ENCODE measurements at places on chromosomes 2 and 18. TPM values are rescaled to one million over a fixed set of nuclear protein-coding genes. Genes with fewer than 3 reads are reported as not detected.

Gene THSD7B
- total RNA-seq: 2.2 TPM

Gene RNF103
- total RNA-seq: 37.8 TPM

- no peak for DNase-seq
These were observed 138.9 kb downstream of the PXDN start for GRCh38 chr2:1605102-1606045.

DNA sequence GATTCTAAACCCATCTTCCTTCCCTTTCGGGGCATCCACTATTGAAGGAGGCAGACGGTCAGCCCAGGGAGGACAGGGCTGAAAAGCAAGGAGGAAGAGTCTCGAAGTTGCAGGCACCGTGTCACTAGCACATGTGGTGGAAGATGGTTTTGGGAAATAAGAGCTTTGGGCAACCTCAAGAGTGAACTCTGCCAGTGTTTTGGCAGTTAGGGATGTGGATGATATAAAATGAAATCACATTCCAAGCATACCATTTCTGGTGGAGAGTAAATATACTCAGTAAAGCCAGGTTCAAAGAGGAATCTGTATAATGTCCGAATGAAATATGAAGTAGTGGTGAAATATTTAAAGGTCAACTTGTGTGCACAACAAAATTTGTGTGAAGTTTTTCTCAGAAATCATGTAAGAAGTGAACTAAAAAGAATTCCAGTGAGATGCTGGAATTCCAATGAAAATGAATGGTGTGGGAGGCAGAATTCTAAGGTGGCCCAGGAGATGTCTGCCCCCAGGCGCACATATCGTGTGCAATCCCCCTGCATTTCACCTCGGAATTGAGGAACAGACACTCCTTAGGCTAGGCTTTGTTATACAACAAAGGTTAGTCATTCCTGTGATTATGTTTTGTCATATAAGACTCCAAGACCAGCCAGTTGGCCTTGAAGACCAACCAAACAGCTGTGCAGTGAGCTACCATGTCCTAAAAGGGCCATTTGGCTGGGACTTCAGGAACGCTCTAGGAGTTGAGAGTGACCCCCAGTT is 147.1 kb downstream of the SH3BP4 start:
- peak; percentile 38 for DNase-seq

- no peak for DNase-seq
These were observed 67.1 kb upstream of the DSEL start for GRCh38 chr18:67583621-67584020.

GRCh38 chr18:59501920-59502273 is 142.8 kb upstream of the LMAN1 start:
- peak; percentile 26 for DNase-seq

GRCh38 chr2:219253753-219254589 is at the start of gene TUBA4A:
Gene TUBA4A, minus strand, starts transcription at chr2:219253918. Its CDS starts 60 bp downstream, at chr2:219253858.
- DNase-seq: peak; percentile 58

DNA sequence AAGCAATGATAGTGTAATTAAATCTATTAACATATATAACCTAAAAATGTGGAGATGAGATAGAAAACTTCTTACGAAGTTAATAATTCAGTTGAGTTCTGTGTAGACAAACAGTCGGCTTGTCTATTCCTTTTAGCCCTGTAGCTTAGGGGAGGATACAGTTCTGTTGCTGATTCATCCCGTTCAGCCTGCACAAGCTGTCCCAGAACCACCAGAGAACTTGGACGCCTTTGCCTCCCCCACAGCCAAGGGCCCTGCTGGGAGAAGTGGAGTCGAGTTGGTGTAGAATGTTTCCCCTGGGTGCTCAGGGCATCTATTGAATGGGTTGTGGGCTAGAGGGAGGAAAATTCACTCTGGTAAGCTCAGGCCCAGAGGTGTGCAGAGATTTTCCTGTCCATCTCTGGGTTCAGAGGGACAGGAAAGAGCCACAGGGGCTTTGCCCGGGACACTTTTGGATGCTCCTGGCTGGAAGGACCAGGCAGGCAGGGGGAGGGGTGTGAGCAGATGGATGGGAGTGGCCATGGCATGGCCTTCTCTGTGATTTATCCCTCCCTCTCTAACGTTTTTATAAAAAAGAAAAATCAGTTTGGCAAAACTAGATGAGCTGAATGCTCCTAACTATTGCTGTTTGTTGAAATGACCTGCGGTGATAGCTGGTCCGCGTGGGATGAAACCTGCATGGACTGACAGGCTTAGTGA is 42.8 kb upstream of the GALR1 start:
- peak; percentile 57 for DNase-seq

- DNase-seq: no peak
These were observed 368.0 kb upstream of the MYT1L start for GRCh38 chr2:2699121-2699505.

- DNase-seq: peak; percentile 79
These were observed 851 bp downstream of the FAM117B start for GRCh38 chr2:202635428-202636212.
